Fibroblast of skin of left biceps (primary cell): ENCODE measurements at places on chromosomes 11 and 22.

GRCh38 chr11:126878913-126879482 is 121.6 kb downstream of the KIRREL3 start:
- DNase-seq = no peak

- DNase-seq = no peak
Measured at GRCh38 chr11:77515483-77515882, 41.6 kb upstream of the PAK1 start.

- no peak for DNase-seq
Measured at GRCh38 chr22:39690881-39691605, 120.5 kb downstream of the CACNA1I start.

- DNase-seq = peak; percentile 47
Measured at GRCh38 chr11:119373921-119374631, 7.4 kb downstream of the USP2 start.

DNA sequence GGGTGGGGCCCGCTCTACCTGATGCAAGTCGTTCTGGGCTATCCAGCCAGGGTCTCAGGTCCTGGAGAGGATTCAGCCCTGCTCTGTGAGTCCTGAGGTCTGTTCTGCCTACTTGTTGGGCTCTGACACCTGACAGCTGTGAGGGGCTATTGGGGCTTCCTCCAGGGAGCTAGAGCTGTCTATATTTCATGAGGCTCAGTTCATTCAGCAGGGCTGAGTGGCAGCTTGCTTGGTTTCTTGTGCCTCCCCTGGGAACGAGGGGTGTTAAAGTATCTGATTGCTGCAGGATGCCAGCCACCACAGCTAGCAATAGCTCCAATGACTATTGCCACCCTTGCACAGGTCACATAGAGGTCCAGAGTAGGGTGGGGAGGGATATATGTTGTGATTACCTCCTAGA is 26.7 kb downstream of the INSC start:
- DNase-seq = no peak

DNA sequence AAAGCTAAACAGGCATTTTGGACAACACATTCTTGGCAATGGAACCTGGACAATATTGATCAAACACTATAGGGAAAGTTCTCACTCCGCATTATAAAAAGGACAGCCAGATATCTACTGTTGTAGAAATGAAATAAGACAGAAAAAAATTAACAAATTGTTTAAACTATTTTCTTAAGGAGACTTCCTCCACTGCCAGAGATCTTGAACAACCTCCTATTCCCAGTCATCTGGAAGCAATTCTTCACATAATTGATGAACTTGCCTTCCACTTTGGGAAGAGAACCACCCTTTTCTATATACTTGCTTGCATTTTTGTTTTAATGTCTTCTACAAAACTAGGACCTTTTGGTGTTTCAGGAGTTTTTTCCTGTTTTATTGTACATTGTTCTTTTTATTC is 216.1 kb downstream of the CASP12 start:
- no peak for DNase-seq

- DNase-seq = no peak
Measured at GRCh38 chr22:36376265-36376664, 11.5 kb downstream of the MYH9 start.

DNA sequence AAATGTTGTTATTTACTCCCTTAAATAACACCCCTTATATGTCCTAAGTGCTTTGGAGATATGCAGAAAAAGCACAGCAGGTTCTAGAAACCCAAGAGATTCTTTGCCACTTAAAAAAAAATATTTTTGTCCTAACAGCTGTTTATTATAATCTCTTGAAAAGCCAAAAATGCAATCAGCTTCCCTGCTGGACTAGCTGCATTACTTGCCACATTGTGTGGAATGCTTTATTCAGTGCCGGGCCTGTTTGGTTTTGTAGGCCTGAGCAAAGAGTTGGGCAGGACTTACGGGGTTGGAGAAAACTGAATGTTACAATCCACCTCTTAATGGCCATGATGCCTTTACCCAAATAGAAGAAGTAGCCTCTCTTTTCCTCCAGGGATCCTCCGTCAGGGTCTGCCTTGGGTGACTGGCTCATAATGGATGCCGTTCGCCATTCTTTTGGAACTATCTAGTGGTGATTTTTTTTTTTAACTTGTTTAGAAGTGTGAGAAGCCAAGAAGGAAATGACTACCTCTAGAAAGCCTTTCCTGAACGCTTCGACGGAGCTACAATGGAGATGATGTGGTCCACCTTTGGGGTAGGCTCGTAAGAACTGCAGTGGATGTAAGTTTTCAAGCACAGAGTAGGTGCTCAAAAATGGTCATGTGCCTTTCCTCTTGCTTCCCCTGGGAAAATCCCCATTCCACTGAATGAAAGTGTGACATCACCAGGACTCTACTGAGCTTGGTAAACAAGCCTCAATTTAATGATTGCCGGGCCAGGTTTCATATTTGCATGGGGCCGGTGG is 241.3 kb upstream of the NCAM1 start:
- DNase-seq = no peak

- peak; percentile 44 for DNase-seq
Measured at GRCh38 chr11:75388386-75389275, 10.7 kb upstream of the RPS3 start.
